Activated naive CD8-positive, alpha-beta T cell treated with anti-CD3 and anti-CD28 coated beads, Interleukin-2, amount 10 ng/mL, durations not matched to agents 7 days and 5 days (primary cell): ENCODE measurements at places on chromosomes 13 and 19. TPM values are rescaled to one million over a fixed set of nuclear protein-coding genes. Genes with fewer than 3 reads are reported as not detected.

GRCh38 chr13:93086329-93086728 lies 140.3 kb upstream of the GPC6 start:
- DNase-seq = no peak

OR7D2 gene
- total RNA-seq = not detected

TTC9B gene
- not detected for total RNA-seq

PLIN4 gene
- total RNA-seq = 0.06 TPM

LAIR1 gene
- 75.0 TPM for total RNA-seq

ZNF575 gene
- total RNA-seq = 4.6 TPM

GRCh38 chr13:39879286-39880035 lies 224.0 kb downstream of the COG6 start:
- DNase-seq = no peak

GRCh38 chr19:16846901-16847300 lies 17.7 kb downstream of the SIN3B start:
- DNase-seq = no peak

DNA sequence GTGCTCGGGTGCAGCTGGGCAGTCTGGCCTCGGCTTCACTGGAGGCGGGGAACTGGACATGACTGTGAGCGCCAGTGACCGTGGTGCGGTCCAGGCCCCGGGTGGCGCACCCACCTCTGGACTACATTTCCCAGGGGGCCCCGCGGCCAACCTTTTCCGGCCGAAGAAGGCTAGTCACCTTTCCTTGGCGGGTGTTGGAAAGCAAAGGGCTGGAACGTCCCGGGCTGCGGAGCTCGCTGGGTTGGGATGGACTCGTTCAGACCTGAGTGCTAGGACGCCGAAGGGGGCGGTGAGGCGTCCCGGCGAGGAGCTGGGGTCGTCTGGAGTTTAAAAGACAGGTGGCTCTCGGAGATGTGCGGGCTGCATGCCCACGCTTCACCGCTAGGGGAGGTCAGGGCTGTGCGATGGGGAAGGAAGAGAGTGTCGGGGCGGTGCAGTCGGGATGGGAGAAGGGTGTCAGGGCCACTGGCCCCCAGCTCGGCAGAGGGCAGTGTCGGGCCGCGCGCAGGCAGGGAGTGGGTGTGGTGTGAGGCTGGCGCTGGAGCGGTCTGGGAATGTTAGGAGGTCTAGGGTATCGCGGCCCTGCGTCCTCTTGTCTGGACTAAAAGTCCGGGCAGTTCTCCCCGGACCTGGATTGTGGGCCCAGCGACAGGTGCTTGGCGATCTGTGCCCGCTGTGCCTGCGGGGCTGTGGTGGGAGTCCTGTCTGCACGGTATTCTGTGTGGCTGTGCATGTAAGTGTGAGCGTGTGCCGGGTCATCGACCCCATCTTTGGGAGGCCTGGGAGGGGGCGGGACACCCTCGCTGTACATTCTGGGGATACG lies 57.1 kb downstream of the ZNF568 start:
- peak; percentile 83 for DNase-seq

MARK4 gene
- 24.8 TPM for total RNA-seq

CEACAM4 gene
- total RNA-seq = not detected

GRCh38 chr13:109586509-109587346 lies 199.7 kb downstream of the IRS2 start:
- no peak for DNase-seq

DNA sequence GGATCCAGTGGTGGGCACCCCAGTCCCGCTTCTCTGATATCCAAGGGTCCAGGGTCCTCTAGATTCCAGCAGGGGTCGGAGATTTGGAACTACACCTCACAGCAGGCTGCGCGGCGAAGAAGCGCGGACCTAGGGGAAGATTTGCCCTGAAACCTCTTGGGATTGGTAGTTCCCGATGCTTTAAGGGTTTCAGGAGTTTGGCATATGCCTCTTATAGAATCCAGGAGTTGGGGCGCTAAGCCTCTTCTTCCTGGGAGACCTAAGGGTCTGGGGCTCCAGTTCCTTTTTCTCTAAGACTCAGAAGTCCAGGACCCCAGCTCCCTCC lies 349 bp downstream of the BCL2L12 start:
- no peak for DNase-seq

DNA sequence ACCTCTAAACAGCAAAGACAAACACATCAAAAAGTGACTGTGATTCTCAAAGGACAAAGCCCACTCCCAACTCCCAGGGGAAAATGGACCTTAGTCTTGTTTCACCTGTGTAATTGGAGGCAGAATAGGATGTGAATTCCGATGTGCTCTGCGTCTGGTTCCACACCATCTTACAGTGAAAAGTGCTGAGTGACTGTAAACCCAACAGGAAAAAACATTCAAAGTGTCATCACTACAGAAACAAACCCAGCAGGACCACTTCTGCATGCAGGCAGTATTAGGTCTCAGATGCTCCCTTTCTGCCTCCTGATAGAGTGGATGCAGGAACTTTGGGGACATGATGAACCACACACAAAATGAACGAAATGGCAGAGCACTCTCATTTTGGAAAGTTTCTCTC lies 6.5 kb downstream of the UQCRFS1 start:
- no peak for DNase-seq

GRCh38 chr13:83449668-83450395 lies 432.4 kb downstream of the SLITRK1 start:
- no peak for DNase-seq

DNA sequence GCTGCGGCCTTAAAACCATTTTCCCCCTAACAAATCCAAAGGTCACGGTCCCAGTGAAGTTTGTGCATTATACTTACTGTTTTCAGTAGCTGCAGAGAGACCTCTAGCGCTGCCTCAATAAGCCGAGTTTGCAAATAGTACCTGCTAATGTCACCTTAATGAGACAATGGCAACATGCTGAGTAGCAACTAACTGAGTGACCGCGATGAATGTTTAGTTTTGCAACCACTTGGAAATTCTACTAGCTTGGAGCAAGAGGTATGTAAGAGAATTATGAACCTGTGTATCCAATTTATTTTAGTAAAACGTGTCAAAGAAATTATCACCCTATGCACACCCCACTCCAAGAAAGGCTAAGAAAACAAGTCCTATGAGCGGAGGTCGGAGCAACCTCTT lies 1.2 kb downstream of the KPNA3 start:
- DNase-seq = no peak

DNA sequence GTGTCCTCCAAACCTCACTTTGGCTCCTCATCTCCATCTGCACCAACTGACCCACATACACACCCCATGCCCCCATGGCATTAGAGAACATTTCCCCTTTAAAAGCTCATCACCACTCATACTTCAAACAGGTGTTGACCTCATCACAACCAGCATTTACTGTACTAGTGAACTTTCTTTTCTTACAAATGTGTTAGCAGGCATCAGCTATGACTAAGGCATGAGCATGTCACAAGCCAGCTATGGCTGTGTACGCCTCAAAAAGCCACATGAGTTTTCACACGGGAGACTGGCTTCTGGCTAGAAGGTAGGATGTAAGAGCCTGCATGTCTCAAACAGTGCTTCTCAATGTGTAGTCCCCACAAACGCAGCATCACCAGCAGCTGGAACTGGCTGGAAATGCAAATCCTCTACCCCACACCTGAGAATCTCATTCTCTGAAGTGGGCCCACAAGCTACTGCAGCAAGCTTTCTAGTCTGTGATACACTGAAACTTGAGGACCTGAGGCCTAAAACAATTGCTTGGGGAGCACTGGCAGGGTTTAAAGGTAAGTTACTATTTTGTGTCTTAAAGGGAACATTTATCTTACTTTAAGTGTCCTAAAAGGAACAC lies 66.8 kb downstream of the TUBGCP3 start:
- DNase-seq = no peak

- DNase-seq = no peak
Observed at GRCh38 chr13:42602906-42603305, 29.0 kb downstream of the TNFSF11 start.

ZNF726 gene
- 14.4 TPM for total RNA-seq

GRCh38 chr19:1888385-1888784 lies 3.1 kb upstream of the ABHD17A start:
- DNase-seq = no peak

DNA sequence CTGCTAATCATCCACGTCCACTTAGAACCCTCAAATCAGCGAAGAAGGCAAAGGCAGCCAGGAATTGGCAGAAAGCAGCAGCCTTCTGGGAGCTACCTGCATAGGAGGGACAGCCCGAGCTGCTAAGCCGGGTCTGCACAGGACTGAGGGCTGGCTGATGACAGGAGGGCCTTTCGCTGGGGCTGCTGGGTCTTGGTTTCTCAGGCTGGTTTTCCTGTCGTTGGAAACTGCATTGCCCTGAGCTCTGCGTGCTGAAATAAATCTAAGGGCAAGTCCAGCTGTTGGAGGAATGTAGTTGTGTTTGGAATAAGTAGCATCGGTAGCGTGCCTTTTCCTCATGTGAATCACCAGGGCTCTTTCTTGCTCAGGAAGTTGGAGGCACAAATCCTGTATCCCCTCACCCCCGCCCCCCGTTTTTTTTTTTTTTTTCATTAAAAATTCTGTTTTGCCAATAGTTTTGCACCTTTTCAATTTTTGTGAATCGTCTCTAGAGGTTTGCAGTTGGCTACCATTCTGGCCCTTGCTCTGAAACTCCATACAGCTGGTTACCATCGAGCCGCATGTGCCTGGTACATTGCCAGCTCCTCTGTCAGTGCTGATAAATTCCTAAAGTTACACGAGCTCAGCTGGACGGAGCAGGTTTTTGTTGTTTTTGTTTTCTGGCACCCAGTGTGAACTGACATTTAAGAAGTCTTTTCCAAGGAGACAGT lies 193.9 kb upstream of the RNF113B start:
- DNase-seq = no peak

DNA sequence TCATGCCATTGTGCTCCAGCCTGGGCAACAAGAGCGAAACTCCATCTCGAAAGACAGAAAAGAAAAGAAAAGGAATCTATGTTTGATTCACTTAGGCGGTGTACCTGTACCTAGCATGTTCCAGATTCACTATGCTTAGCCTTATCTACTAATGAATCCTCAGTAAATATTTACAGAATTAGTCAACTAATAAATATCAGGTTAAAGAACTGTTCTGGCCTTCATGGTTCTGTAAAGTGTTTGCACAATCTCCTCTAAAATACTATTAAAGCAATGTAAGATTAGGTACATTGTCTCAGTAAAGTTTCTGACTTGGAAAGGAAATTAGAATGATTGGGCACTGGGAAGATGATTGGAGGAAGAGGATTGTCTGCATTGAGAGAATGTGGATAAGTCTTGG lies 2770.4 kb downstream of the PCDH9 start:
- DNase-seq = no peak
